ENCODE measurements at places on chromosomes 5 and 9.

DNA sequence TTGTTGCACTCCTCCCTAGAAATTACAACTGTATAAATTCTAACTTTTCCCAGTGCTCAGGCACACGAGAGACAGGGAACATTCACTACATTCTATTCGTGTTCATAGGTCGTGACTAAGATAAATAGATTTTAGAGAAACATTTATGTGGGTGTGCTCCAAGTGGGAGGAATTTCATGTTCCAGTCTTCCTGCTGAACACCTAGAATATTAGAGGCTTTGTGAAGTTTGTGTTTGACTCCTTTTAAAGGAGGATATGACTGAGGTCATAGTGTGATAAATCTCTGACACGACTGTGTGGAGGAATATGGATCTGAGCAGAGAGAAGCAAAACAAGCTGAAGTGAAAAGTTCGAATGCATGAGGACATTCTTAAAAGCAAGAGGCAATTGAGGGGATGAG is 355.3 kb downstream of the ZSWIM6 start:
- H3K4me3 ChIP-seq = no peak overlapping the region
- no peaks in the 10 kb centered on the region for H3K27me3 ChIP-seq
- H3K4me1 ChIP-seq = no peaks in the 10 kb centered on the region

DNA sequence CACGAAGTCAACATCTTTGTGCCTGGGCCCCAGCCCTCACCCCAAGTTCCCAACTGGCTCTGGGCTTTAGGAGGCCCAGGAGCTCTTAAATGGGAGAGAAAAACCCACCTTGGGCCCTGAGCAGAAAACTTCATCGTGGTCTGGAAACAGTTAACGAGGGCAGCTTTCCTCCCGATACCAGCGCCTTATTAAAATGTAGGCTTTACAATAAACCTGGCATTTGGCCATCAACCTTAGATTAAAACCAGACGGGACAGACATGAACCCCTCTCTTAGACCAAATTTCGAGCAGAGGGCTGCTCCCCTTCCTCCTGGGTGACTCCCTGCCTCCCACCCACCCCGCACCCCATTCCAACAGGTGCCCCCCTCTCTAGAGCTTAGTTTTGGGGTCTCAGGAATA is 39.4 kb downstream of the PRRX2 start:
- no peaks in the 10 kb centered on the region for H3K36me3 ChIP-seq
- H3K4me3 ChIP-seq = no peak overlapping the region
- H3K27me3 ChIP-seq = no peaks in the 10 kb centered on the region
- DNase-seq = no peak

- H3K36me3 ChIP-seq = no peaks in the 10 kb centered on the region
- no peak overlapping the region for H3K27ac ChIP-seq
- H3K27me3 ChIP-seq = no peaks in the 10 kb centered on the region
- no peak overlapping the region for H3K4me3 ChIP-seq
Measured at GRCh38 chr5:144121577-144121976, 48.9 kb downstream of the YIPF5 start.

DNA sequence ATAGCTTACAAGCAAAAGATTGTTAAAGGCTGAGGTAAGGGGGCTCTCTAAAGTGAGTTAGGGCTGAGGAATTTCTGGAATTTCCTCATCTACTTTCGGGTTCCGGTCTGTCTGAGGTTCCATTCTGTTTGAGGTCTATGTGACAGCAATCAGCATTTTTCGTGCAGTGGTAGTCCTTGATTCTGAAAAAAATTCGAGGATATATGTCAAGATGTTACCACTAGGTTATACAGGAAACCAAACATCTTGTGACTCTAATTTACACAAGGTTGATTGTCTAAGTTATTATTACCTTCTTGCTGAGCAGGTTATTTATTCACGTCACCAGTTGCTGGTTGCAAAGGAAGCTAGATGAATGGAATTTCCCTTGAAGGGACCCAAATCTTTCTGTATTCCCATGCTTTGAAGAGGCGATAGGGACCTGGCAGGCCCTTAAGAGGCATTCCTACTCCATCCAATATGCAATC is 35.2 kb downstream of the RLN2 start:
- no peak overlapping the region for H3K4me3 ChIP-seq
- H3K27me3 ChIP-seq = no peaks in the 10 kb centered on the region
- H3K4me1 ChIP-seq = no peaks in the 10 kb centered on the region
- H3K27ac ChIP-seq = no peak overlapping the region

DNA sequence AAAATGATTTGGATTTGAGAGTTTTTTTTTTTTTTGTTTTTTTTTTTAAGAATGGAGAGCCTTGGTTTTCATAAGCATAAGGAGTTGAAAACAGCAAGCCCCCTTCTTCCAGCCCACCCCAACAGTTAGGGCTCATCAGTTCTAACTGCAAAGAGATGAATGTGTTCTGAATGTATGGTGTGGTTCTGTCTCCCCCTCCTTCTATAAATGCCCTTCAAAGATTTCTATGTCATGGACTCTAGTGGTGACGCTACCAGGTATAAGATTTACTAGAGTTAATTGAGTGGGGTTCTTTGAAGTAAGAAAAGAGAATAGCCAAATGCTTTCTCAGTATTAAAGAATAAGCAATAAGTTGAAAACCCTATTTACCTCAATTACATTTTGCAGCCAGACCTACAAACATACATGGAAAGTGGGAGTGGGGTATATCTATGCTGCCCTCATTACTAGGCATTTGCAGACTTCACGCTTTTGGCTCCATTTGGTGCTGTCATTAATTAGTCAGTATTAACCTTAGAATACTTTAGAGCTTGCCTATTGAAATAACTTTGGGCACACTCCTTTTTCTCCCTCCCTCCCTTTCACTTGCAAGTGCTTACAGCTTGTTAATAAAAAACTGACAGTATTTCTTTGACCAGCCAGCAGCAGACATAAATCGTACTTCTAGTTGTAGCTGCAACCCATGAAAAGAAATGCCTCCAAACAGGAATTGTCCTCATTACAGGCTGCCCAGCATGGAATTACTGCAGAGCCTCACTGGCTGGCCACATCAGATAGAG is 667.2 kb upstream of the ZNF608 start:
- no peak overlapping the region for H3K27ac ChIP-seq
- peaks cover 47% of the 10 kb centered on the region for H3K4me1 ChIP-seq
- no peak for DNase-seq

GRCh38 chr9:4174546-4175175 is 125.2 kb downstream of the GLIS3 start:
- no peaks in the 10 kb centered on the region for H3K27me3 ChIP-seq
- H3K4me1 ChIP-seq = peaks cover 16% of the 10 kb centered on the region

GRCh38 chr9:8962084-8962483 is 1162.5 kb upstream of the DMAC1 start:
- no peak overlapping the region for H3K4me3 ChIP-seq
- no peak overlapping the region for H3K27ac ChIP-seq
- no peak for DNase-seq
- peaks cover 7% of the 10 kb centered on the region for H3K4me1 ChIP-seq
- H3K27me3 ChIP-seq = no peaks in the 10 kb centered on the region

GRCh38 chr9:100641166-100641565 is 63.3 kb downstream of the CAVIN4 start:
- H3K36me3 ChIP-seq = no peaks in the 10 kb centered on the region
- H3K4me3 ChIP-seq = no peak overlapping the region
- H3K27me3 ChIP-seq = no peaks in the 10 kb centered on the region
- H3K4me1 ChIP-seq = no peaks in the 10 kb centered on the region
- no peak for DNase-seq

GRCh38 chr9:81759680-81760215 is 70.4 kb upstream of the TLE1 start:
- peak; percentile 5 for DNase-seq
- no peaks in the 10 kb centered on the region for H3K4me1 ChIP-seq
- no peak overlapping the region for H3K4me3 ChIP-seq
- H3K27me3 ChIP-seq = no peaks in the 10 kb centered on the region
- H3K27ac ChIP-seq = no peak overlapping the region

DNA sequence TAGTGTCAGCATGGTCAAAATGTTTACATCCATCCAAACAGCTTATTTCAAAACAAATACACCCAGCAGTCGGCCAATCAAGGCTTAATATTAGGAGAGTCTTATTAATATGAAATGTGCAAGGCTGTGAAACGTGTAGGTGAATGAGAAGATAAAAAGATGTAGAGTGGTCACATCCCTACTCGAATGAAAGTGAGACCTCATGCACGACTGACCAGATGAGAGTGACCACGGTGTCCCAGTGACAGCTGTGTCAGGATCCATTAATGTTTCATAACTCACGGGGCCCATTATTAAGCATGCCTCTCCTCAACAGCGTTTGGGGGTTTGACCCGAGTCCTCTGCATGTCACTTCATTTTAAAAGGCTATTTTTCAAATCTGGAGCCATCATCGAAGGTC is 39.4 kb upstream of the SSBP2 start:
- H3K27ac ChIP-seq = no peak overlapping the region
- no peak overlapping the region for H3K4me3 ChIP-seq
- H3K27me3 ChIP-seq = no peaks in the 10 kb centered on the region
- no peaks in the 10 kb centered on the region for H3K36me3 ChIP-seq

DNA sequence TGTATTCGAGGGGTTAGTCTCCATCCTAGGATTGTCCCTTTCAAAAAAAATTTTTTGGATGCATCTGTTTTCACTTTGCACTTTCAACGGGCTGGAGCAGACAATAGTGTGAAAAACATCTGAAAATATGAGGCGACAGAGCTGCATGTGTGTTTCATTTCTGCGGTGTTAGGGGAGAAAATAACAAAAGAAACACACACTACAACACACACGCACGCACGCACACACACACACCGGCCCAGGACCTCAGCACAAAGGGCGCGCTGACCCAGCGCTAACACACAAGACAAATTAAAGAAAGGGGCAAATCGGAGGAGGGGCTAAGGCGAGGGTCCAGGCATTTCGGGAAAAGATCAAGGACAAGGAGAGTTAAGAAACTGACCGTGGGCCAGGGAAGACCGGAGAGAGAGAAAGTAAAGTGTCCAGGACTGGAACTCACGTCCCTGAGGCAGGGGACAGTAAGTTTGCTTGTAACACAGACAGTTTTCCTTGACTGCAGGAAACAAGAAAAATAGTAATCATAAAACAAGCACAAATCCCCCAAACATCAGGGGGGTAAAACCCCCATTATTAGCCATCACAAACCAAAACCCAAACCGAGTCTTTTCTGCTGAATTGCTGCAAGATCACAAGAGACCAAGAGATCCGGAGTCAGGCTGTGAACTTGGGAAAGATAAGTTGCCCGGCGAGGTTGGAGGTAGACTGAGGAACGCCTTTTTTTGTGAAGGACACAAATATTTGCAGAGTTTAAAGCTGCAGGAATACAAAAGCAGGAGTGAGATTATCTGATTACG is 302.1 kb downstream of the PARP8 start:
- H3K4me3 ChIP-seq = peak overlapping the region; percentile 67
- no peak for DNase-seq
- no peak overlapping the region for H3K27ac ChIP-seq

- no peak overlapping the region for H3K27ac ChIP-seq
- no peak overlapping the region for H3K4me3 ChIP-seq
- no peaks in the 10 kb centered on the region for H3K4me1 ChIP-seq
- H3K36me3 ChIP-seq = no peaks in the 10 kb centered on the region
- no peaks in the 10 kb centered on the region for H3K27me3 ChIP-seq
Measured at GRCh38 chr9:7542693-7543092, 256.9 kb downstream of the DMAC1 start.

DNA sequence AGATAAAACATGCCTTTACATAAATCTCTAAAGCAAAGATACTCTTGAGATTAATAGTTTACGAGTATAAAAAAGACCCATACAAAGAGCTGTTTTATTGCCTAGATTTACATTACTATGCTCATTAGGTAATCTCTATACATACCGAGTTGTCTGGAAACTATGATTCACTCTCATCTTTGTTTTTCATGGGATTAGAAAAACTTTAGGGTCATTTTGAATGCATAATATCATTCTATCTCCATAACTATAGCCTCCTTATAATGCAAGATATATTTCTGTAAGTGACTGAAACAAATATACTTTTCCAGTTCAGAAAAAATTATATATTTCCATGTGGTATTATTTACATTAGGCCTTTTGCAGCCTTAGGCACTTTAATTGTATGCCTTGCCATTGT is 1088.7 kb upstream of the ARRDC3 start:
- no peaks in the 10 kb centered on the region for H3K27me3 ChIP-seq
- no peak overlapping the region for H3K4me3 ChIP-seq
- DNase-seq = no peak
- H3K36me3 ChIP-seq = no peaks in the 10 kb centered on the region

DNA sequence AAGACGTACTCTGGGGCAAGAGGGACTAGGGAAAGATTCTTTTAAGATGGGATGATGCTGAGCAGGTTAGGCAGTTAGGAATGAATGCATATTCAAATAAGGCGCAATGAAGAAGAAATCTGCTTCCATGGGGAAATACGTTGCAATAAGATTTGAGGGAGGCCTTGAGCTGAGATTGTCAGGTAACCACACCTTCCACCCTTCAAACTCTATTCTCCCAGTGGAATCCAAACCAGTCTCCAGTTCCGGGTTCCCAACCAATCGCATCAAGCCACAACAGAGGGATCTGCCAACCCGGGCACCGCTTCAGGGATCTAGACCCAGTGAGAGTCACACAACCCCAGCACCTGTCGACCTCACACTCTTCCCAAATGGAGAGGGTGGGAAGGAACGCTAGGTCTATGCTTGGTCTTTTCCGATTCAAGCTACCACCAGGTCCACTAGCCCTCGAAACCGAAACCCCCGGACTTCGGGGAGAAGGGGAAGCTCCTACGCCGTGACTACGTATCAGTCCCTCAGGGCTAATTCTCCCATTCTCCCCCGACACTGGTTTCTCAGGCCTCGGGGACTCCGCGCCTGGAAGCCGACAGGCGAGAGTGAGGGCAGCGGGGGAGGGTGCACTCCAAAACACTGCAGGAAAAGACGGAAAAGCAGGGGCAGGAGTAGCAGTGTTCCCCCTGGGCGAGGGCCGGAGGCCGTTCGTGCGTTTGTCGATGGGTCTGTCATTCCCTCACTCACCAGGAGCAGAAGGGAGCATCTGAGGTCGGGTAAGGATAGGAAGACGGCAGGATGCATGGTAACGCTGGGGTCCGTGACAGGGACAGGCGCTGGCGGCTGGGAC is 534 bp downstream of the ERP44 start:
- no peak for DNase-seq
- H3K4me3 ChIP-seq = peak overlapping the region; percentile 84
- peak overlapping the region; percentile 84 for H3K27ac ChIP-seq
- no peaks in the 10 kb centered on the region for H3K27me3 ChIP-seq

- H3K27ac ChIP-seq = no peak overlapping the region
- no peak overlapping the region for H3K4me3 ChIP-seq
- no peaks in the 10 kb centered on the region for H3K36me3 ChIP-seq
Measured at GRCh38 chr5:96652769-96653454, 9.3 kb upstream of the CAST start.

- no peak for DNase-seq
- peaks cover 42% of the 10 kb centered on the region for H3K4me1 ChIP-seq
- H3K36me3 ChIP-seq = no peaks in the 10 kb centered on the region
- no peak overlapping the region for H3K27ac ChIP-seq
Measured at GRCh38 chr5:14266686-14267085, 123.5 kb downstream of the TRIO start.

- H3K27ac ChIP-seq = no peak overlapping the region
- DNase-seq = no peak
- H3K36me3 ChIP-seq = no peaks in the 10 kb centered on the region
- H3K4me1 ChIP-seq = no peaks in the 10 kb centered on the region
Measured at GRCh38 chr5:167725741-167726140, 565.7 kb upstream of the WWC1 start.

Measured in thoracic aorta (tissue), 2 donors.